NCI-H2029 treated with DMSO at 0.1 percent for 48 hours (cell line): ENCODE measurements at places on chromosomes 2 and 18.

- DNase-seq, result no peak
Observed at GRCh38 chr2:149164296-149164695, 125.8 kb downstream of the LYPD6B start.

DNA sequence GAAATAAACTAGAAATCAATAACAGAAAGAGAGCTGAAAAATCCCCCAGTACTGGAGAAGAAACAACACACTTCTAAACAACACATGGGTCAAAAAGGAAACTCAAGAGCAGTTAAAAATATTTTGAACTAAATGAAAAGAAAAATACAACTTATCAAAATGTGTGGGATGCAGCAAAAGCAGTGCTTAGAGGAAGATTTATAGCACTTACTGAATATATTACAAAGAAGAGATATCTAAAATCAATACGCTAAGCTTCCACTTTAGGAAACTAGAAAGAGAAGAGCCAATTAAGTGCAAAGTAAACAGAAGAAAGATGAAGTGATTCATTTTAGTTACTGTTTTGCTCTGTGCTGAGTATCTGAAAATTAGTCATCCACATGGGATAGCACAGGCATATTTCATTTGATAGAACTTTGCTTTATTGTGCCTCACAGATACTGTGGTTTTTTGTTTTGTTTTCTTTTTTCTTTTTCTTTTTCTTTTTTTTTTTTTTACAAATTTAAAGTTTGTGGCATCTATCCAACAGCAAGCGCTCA lies 17.0 kb downstream of the TGFA start:
- DNase-seq, result no peak

DNA sequence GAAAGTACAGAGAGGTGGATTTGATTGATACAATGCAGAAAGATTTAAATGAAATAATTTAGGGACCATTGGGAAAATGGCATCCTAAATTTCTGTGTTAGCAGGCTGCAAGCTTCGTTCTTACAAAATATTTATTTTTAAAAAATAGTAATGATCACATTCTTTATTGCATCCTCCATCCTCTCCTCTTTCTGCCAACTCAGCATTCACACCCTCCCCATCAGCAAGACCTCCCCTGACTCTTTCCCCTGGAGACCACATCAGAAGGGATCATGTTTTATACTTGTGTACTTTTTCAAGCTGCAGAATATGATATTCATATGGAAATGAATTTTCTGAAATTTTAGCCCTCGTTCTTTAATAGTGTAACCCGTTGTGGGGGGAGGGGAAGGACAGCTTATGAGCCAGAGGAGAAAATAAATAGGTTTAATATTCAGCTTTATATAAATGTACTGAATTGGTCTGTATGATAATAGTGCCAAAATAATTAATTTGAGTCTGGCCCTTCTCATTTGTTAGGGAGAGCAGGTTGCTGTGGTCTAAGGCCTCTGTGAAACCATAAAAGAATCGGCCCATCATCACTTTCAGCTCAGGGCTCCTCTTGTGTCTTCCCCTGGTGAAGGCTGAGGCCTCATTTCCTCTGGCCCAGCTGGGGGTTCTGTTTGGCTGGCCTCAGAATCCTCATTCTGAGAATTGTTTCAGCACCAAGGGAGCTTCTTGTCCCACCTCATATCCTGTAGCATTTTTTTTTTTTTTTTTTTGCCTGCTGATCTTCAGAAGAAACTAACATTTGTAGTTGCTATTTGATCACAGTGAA lies 330.8 kb downstream of the TXNL1 start:
- no peak for DNase-seq

- DNase-seq, result no peak
Observed at GRCh38 chr18:1528964-1529509, 624.4 kb downstream of the ADCYAP1 start.

- DNase-seq, result peak; percentile 17
Observed at GRCh38 chr2:41782306-41783158, 265.3 kb upstream of the PKDCC start.

GRCh38 chr2:225458431-225459117 lies 59.1 kb downstream of the NYAP2 start:
- no peak for DNase-seq

GRCh38 chr2:172856606-172857005 lies 121.0 kb downstream of the RAPGEF4 start:
- DNase-seq, result no peak

GRCh38 chr2:142316049-142316448 lies 185.2 kb upstream of the LRP1B start:
- no peak for DNase-seq

DNA sequence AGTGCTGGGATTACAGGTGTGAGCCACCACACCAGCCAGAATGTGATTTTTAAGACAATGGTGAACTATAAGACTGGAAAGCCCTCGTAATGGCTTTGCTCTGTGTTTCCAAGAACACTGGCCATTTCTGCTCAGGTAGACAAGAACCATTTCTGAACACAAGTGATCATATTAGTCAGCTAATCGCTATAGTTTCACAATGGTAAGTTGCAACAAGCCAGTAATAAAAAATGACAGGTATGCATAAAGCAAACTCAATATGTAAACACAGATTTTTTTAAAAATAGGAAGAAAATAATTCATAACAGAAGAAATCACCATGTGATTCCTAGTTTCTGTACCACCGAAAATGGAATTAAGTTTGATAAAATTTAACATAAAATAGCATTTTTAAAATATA lies 166.5 kb downstream of the THADA start:
- DNase-seq, result no peak

GRCh38 chr2:28025123-28025522 lies 134.6 kb downstream of the BABAM2 start:
- no peak for DNase-seq

DNA sequence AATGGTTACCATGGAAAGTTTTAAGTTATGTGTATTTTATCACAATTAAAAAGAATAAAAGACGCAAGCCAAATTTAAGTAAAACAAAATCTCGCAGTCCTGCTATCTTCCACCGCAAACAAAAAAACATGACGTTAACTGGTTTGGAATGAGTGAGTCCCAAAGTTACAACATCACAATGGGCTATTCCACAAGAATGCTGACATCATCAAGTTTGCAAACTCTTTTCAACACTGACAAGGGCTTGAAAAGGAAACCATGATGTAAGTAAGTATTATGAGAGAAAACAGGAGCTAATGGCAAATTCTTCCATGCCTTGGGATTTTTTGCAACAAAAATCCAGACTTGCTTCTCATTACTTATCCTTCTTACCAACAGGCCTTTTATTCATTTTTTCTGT lies 31.1 kb downstream of the SIGLEC15 start:
- DNase-seq, result no peak

DNA sequence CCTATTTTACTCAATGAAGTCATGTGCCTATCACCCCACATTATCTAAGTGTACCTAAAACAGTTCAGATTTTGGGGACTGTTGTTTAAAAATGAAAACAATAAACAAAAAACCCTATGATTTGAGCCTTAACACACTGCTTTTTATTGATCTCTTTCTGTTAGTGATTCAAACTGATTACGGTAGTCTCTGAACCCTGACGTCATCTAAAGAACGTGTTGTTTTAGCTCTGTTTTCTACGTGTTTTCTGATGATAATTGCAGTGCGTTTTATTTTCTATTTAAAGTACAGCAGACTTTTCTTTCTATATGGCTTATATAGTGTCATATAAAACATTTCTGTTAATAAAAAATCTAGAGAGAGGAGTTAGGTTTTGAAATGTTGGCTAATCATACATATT lies 93.9 kb upstream of the FAM237A start:
- DNase-seq, result no peak

DNA sequence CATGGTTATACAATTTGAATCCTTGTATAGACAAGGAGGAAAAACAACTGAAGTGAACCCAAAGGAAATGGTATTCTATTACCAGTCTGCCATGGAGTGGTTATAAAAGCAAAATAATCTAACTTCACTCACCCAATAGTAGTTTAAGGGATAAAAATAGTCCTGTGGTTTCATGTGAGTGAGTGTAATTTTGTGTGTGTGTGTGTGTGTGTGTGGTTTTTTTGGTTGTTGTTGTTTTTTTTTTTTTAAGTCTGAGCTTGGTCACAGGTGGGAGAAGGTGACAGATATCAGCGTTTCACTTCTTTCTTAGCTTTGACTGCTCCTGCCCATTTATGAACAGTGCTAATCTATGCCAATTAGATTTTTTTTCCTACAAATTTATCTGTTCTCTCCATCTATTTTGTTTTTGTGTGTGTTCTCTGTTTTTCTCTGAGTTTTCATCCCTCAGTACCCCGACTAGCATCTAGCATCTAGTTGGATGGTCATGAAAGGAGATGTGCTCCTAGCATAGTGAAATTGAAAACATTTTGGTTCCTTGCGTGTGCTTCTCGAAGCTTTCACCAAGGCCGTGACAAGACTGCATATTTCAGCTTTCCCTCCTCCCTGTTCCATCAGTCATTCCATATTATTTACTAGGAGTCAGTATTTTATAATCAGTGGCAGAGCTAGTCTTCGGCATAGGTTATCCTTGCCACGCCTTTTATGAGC lies 200.1 kb upstream of the DTNA start:
- DNase-seq, result no peak

DNA sequence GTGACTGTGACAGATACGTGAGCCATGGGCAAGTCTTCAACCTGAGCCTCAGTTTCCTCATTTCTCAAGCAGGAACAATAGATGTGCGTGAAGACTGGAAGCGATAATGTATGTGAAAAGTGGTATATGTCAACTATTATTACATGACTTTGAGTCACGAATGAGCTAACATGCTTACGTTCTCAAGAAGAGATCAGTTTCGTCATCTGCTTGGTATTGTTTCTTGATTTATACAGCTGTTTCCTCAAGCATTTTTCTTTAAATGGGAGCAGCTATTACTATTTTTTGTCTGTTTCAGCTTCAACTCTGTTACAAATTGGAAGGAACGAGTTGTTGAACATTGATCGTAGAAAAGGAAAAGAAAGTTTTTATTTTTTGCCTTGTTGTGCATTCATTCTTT lies 48.5 kb upstream of the THOC1 start:
- no peak for DNase-seq

- DNase-seq, result no peak
Observed at GRCh38 chr2:207256476-207257207, 90.9 kb upstream of the KLF7 start.

GRCh38 chr2:164843346-164843911 lies 1.8 kb upstream of the COBLL1 start:
- DNase-seq, result no peak

DNA sequence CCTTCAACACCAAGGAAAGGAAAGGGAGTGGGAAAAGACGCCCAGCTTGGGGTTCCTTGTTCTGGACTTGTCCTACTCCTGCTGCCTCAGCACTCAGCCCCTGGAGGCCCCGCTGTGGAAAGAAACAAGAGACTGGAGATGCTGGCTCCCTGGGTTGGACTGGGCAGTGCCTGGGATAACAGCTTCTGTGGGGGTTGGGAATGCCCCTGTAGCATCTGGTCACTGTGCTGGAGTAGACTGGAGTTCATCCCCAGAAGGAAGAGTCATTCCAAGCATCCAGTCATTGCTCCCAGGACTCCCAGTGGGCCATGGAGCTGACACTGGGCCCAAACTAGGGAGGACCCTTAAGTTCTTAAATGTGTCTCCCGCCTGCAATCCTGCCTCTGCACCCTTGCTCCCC lies 129.3 kb upstream of the HAAO start:
- no peak for DNase-seq

DNA sequence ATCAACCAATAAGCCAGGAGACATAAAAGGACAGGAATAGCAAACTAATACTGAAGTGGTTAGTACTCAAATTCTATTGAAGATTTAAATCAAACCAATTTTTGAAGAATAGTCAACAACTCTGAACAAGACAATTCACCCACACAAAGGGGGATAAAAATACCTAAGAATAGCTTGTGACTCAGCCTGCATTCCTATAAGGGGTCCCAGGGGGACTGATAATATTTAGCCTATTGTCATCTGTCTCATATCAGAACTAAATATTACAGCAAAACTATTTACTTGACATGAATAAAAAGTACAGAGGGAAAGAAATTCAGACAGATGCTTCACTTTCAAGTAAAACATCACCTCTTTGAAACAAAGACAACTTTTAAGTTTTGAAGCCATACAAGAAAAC lies 7.7 kb downstream of the ITSN2 start:
- no peak for DNase-seq

DNA sequence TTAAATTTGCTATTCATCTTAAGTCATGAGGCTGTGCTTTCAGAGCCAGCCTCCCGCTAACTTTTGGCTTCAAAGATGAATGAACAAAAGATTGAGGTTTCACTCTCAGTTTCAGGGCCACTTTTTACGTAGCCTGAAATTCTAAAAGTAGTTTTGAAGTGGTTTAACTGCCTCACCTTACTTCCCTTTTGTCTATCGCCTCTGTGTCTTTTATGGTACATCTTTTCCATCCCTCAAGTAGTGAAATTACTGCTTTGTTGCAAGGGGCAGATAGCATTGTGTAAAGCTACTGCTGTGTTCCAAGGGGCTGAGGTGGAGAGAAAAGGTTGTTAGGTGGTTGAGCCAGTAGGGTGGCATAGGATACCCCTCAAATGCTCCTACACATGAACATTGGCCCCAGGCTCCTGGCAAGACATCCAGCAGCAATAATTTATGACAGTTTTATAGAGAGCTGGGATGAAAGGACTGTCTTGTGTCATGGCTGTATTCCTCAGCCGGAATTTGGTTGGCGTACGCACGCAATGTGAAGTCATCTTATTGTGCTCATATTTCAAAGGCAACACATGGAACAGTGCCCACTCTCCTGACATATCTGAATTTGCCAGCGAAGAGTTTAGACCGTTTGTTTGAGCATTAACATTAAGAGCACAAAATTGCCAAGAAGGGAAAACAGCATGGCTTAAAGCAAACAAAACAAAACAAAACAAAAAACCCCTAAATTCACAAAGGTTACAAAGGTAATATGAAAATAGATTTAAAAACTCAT lies 32.2 kb downstream of the QPCT start:
- DNase-seq, result peak; percentile 50

GRCh38 chr2:107362993-107363392 lies 463.7 kb upstream of the RGPD4 start:
- no peak for DNase-seq

DNA sequence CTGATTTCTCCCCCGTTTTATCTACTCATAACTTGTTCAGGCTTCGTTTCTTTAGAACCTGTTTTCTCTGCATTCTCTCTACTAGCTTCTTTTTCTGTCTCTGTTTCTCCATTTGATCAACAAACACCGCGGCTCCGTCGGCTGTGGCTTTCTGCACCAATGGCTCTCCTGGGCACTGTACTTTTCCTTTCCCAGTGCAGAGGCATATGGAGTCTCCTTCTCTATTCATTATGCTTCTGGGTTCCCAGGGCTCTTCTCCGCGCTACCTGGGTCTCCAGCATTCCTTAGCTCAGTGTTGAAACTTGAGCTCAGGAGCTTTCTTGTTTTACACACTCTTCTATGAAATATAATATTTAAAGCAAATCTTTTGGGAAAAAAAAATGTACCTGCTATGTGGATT lies 196.6 kb upstream of the SOX11 start:
- no peak for DNase-seq
